ENCODE measurements at places on chromosomes 6 and 20.

DNA sequence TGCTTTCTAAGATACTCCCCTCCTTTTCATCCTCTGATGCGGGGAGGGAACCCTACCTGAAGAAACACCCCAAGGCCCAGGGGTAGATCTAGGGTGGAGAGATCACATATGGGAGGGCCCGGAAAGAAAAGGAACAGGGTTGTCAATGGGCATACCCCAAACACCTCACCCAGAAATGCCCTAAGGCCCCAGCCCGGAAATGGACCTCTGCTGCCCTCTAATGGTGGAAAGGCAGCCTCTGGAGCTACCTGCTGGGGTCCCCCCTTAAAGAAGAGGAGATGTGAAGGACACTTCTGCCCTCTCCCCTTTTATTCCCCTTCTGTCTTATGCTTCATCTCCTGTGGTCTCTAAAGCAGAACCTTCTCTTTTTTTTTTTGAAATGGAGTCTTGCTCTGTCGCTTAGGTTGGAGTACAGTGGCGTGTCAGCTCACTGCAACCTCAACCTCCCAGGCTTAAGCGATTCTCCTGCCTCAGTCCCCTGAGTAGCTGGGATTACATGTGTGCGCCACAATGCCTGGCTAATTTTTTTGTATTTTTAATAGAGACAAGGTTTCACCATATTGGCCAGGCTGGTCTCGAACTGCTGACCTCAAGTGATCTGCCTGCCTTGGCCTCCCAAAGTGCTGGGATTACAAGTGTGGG, 458 bp upstream of the ARMC12 start:
- DNase-seq, result peak; percentile 90

DNA sequence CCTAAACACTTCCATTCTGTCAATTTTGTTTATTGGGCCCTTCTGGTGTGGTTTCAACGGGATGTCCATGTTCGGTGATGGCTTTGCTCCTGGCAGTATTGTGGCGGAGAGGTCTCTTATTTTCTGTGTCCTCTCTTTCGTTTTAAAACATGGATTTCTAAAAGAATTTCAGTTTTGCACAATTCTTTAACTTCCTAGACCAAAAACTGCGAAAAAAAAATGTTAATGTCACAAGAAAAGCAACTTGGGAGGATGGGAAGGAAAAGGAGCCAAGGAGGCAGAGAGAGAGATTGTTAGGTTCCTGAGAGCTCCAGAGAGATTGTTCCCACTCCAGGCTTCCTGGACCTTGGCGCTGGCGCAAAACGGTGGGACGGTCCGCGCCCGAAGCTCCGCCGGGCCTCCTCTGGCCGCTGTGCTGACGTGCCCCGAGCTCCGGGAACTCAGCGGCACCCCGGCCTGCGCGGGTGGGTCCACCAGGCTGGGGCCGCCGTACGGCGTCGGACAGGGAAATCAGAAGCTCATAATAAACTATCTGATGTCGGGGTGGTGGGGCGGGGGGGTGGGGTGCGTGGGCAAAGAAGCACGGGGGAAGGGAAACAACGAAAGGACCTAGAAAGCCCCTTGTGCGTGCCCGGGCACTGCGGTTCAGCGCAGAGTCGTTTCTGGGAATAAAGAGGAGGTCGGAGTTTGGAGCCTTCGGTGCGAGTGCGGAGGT, 951 bp upstream of the OLIG3 start:
- DNase-seq, result no peak

- DNase-seq, result no peak
Measured at GRCh38 chr6:25387483-25387882, 108.3 kb downstream of the CARMIL1 start.

DNA sequence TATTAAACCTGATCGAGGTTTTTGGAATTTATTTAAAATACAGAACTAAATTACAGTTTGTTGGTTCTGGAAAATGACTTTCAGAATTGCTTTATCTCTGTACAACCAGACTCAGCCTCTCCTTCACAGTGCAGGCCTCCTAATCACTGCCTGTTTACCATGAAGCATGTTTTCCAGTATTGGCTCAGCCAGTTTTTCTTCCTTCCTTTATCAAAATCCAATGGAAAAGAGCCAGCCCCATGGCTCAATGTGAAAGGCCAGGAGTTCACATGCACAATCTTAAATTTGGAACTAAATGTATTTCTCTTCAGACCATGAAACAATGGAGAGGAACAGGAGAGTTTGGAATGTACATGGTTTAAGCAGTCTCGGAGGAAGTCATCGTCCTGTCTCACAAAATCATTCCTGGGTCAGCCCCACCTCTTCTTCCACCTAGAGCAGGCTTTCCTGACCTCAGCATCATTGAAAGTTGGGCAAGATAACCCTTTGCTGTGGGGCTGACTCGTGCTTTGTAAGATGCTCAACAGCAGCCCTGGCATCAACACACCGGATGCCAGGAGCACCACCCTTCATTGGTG, 680.9 kb upstream of the AGPAT4 start:
- no peak for DNase-seq

GRCh38 chr6:114342086-114342825, 567 bp downstream of the HS3ST5 start:
- peak; percentile 79 for DNase-seq

DNA sequence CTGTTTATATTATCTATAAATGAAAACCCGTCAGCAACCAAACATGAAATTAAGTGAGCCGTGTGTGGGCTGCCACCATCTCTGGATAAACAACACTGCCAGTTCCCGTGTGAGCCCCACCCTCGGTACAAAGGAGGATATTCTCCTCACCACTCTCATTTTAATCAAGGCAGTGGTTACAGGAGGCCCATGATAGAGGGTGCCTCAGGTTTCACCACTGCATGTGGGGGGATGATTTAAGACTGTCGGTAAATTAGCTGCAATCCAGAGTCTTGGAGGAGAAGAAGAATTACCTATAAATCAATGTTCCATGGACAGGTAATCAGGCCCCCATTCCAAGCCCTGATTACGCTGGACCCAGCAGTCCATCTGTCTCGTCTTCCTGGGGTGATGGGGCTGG, 361.6 kb upstream of the SULF2 start:
- DNase-seq, result no peak

- no peak for DNase-seq
Measured at GRCh38 chr6:87909849-87910248, 137.8 kb upstream of the SPACA1 start.

DNA sequence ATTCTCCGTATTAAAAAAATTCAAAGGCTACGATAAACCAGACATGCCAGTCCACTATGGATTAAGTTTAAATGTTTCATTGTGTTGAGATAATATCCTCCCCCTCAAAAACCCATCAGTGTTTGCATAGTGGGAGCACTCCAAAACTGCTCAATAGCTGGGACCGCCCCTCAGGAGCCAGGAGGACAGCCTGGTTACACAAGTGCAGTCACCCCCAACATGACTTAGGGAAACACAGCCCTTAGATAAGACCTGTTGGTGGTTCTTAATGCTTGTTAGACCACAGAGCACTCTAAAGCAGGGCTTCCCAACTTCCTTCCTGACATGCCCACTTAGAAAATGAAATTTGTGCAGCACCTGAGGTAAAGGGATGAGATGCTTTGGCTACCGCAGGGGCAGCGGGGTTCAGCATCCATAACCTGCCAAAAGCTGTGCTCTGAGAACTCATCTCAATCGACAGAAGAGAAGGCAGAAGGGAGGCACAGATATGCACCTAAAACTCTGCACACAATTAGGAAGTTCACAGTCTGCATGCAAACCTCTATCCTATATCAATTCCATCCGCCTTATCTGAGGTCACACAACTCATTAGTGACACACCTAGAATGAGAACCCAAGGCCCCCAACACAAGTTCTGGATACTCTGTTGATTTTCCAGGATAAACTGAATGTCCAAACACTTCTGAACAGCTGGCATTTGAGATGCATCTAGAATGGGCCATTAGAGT, 74.3 kb downstream of the RALGAPA2 start:
- DNase-seq, result no peak

GRCh38 chr6:125747589-125748405, 1.6 kb upstream of the HEY2 start:
- peak; percentile 85 for DNase-seq

DNA sequence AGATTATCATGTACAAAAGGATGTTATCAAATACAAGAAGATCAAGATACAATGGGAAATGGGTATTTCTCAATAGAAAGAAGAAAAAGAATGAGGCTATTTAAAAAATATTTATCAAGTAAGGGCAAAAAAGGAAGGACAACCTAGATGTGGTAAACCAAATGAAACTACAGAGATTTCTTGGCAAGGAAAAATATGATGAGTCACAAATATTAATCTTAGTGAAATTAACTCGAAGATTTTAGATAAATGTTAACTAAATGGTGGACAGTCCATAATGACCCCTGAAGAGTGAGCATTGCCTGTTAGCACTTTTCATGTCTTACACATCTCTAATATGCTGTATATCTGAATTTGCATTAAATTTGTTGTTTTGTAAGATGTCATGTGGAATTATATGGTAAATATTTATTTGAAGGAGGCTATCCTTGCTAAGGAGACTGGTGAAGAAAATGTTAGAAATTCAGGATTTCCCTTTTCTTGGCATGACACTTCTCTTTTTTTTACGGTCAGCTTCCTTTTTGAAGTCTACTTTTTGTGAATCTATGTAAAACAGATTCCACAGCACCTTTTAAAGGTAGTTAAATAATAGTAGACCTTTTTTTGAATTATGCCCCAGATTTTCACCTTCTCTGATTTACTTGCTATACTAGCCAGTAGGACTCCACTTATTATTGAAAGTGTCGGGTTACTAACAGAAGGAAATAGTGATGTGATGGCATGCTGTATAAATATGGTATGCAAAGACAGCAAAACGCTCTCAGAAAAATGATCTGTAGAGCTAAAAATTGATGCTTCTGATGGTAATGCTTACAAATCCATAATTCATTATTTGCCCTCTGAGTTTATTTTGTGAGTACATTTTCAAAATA, 120.5 kb downstream of the HIVEP1 start:
- no peak for DNase-seq

GRCh38 chr20:49572857-49573256, 4.9 kb upstream of the PTGIS start:
- no peak for DNase-seq
